ENCODE measurements at places on chromosomes 3 and 15. TPM values are rescaled to one million over a fixed set of nuclear protein-coding genes. Genes with fewer than 3 reads are reported as not detected.

DNA sequence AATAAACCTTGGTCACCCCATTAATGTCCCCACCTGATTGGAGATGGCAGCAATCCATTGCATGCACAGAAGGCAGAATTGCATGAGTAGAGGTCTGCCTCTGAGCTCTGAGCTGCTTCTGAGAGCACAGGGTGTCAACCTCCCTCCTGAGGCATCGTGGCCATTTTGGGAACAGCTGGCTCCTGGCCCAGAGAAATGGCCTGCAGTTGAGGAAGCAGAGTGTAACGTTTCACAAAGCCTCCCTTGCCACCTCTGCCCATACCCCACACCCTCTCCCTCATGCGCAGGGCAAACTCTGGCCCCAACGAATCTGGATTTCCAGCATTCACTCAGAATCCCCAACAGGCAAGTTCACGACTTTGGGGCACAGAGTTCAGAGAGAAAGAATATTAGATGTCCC lies 198.9 kb downstream of the ADAMTS9 start:
- no peak for DNase-seq

GRCh38 chr15:96184297-96184696 lies 146.2 kb upstream of the NR2F2 start:
- DNase-seq = no peak

- DNase-seq = no peak
Observed at GRCh38 chr3:11230125-11230524, 42.1 kb upstream of the ATG7 start.

DNA sequence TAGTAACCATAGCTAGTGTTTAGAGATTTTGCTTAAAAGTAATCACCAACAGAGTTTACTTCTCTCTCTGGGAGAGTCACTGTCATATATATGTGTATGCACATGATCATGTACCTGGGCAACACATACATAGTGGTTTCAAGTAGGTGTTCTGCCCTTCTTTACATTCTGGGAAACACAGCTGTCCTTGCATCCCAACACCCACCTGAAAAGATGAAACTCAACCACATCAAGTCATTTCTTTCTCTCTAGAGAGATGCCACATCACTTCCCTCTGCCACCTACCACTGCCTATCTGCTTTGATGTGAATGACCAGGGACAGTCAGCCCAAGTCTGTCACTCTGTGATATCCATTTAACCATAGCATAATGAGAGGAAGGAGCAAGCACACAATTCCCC lies 155.8 kb upstream of the GADL1 start:
- no peak for DNase-seq

DNA sequence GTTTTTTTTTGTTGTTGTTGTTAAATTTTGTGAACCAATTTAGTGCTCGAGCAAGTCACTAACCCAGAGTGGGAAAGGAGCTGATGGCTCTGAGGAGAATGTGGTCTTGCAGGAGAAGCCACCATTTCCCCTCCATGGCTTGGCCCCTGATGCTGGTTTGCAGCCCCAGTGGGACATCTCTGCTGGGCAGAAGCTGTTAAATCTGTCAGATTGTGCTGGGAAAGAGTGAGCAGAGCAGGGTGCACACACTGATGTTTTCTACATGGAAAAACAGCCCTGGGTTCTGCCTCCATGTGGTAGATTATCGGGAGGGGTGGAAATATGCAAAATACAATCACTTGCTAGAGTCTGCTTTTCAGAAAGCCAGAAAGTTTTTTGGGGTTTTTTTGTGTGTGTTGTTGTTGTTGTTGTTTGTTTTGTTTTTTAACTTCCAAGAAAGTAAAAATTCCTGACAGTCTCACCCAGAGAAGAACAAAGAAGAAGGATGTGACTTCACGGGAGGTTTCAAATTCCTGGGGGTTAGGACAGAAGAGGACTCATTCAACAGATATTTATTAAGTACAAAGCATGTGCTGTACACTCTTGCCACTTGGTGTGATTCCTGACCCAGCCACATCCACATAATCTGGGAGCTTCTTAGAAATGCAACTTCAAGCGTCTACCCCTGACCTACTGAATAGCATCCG lies 133.7 kb downstream of the FOXB1 start:
- no peak for DNase-seq

DNA sequence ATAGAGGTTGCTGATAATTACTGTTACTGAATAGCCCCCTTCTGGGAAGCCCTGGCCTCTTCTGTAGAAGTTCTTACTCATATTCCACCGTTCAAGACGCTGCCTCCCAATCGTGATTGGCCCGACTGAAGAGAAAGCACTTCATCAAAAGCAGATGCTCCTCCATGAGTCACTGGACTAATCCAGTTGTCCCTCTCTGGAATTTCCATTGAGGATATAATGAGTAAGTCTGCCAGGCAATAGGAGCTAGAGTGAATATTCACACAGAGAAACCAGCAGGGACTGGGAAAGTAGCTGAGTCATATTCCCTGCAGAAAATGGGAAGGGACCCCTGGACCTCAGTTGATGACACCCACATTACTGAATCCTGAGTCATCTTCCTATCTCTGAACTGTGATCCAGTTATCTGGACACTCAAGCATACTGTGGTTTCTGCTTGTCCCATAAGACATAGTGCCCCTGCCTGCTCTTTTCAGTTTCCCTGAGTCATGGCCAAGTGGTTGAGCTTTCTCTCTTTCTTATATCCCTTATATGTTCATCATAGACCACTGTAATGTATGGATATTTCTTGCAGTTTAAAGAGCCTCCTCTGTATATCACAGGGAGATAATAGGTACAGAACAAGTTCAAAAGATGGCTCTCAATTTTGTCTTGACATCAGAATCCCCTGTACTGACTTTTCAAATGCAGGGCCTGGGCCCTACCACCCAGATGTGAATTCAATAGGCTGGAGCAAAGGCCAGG lies 151.2 kb upstream of the CDIN1 start:
- peak; percentile 96 for DNase-seq

DNA sequence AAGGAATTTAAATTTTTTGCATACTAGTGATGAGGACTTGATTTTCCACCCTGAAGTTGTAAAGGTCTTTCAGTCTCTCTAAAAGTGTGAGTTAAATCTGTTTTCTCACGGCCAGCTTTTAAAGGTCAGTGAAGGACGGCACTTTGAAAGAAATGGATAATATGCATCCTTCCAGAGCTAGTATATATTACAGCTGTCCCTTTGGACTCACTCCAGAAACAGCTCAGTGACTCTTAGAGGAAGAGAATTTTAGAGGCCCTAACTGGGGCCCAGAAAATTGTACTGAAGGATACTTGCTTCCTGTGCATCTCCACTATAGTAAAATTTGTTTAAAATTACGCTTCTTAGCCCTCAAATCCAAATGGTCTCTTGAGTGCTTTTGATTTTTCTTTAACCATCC lies 41.6 kb downstream of the PIK3CA start:
- DNase-seq = no peak

DNA sequence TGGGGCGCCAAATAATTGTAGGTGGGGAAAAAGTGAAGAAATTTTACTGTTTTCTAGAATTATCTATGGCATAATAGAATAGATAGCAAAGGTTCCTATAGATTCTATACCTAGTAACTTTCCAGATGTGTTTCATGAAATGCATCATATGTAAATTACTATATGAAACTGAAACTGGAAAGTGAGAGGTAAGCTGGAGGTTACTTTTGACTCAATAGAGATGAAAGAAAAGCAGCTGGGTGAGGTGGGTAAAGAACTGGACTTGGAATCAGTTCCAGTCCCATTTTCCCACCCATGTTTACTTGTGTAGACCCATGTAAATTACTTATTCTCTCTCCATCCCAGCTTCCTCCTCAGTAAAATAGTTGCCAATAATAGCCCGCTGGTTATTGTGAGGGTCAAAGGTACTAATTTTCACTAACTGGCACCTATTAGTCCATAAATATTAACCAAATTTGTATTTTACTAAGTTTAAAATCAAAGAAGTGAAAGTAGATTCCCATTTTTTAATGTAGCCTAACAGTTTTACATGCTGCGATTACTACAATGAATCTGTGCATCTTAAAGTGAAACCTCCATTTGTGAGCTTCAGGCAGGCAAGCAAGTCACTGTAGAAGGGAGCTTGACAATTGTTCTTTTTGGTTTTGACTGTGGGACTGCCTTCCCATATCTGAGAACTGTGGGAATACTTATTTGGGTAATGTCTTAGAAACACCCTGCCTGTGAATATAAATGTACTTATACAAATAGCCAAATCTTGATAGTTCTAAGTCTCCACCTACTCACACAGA lies 312.1 kb downstream of the SLC9A9 start:
- DNase-seq = no peak

DNA sequence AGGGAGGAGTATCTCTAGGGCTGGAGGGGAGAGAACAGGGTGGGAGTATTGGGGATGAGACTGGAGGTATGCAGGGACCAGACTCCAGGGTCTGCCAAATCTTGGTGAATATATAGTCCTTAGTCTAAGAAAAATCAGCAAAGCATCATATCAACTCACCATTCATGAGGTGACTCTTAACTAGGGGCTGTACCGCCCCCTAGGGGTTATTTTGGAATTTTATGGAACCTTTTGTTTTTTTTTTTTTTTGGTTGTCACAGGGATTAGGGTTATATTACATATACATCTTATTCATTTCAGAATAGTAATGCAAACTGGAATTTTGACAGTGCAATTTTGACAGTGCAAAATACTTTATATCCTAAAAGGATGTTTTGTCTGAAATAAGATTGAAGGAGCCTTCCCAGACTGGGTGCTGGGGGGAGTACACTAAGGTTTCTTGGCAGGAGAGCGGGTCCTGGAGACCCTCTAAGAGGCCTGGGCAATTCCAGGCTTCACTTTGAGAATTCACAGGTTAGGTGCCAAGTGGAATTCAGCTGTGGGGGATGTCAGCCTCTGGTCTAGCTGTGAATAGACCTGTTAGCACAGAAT lies 7.5 kb downstream of the CMTM7 start:
- DNase-seq = no peak

DNA sequence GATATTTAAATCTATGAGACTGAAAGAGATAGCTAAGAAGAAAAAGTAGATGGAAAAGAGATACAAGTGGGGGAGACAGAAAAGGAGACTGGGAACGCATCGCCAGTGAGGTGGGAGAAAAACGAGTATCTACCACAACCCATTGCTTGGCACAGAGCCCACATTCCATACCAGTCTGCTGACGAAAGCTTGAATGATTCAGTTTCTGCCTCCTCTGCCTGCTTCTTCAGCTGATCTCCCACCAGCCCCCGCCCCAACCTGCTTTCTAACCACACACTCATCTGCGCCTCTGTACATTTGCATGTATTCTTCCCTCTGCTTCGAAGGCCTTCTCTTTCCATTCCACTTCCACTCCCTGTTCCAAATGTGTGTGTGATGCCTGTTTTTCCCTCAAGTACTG lies 188.1 kb downstream of the USP13 start:
- no peak for DNase-seq

- no peak for DNase-seq
Observed at GRCh38 chr3:159447841-159448240, 540.8 kb upstream of the IL12A start.

DNA sequence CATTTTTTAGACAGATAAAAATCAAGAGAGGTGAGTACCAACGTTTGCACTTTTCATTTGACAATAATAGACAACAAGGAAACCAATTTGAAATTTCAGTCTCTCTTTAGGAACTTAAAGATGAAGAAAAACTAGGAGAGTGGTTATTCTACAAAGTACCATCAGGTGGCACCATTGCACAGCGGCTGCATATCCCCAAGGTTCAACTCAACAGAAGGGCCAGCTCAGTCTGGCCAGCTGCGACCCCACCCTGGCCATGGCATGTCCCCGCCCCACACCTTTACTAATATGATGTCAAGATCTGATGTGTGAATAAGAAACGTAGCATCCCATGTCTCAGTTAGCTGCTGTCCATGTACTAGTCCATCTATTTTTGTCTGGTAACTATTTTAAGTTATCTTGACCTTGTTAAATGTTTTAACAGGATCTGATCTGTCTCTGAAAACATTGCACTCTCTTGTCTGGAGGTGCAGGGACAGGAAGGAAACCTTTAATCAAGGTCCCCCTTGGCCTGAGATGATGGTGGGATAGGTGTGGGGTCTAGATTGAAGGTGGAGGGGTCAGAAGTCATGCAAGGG lies 35.5 kb upstream of the CGNL1 start:
- DNase-seq = peak; percentile 56

GRCh38 chr3:148992027-148992634 lies 791 bp downstream of the GYG1 start:
- DNase-seq = no peak

DNA sequence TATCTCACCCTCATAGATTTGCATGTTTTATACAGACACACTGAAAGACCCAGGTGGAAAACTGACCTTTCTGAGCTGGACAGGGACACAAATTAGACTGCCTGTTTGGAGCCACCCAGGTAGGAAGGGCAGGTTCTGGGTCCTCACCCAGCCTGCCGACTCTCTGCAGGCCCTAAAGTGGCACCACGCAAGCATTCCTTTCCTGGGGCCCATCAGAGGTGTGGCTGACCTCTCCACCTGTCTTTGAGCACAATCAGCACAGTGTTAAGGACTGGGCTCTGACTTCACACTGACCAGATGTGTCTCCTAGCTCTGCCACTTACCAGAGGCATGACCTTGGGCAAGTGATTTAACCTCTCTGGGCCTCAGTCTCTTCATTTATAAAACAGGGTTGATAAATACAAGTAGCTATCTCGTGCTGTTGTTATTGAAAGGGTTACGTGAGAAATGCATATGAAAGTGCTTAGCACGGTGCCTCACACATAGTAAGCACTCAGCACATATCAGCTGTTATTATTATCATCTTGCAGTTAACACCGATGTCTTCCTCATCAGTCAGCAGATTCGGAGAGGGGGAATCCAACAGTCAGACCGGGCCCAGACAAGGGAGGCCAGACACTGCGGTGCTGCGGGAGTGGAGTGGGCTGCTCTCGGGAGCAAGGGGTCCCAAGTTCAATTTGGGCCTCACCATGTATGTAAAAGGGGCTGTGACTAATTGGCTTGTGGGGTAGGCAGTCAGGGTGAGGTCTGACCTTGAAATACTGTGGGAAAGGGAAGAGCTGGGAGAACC lies 2.0 kb upstream of the TBC1D2B start:
- no peak for DNase-seq

DNA sequence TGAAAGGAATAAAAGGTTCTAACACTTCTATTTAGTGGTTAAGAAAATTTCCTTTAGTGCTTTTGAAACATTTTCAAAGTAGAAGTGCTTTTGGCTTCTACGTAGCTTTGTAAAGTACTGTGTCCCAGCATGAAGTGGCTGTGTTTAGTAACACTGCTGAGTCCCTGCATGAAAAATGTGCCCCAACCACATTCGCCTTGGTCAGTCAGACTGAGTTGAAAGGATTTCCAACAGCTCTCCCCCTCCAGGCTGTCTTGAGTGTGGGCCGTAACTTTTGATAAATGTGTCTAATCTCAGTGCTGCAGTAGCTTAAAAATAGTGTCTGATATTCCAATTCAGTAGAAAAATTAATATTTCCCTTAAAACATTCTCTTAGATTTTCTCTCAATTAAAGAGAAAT lies 115.0 kb downstream of the NR1D2 start:
- DNase-seq = no peak

- DNase-seq = no peak
Observed at GRCh38 chr3:111414531-111414930, 127.5 kb upstream of the CD96 start.

PPP4R2 gene
- 72.5 TPM for total RNA-seq

BLOC1S6 gene
- total RNA-seq = 40.7 TPM

SAMD7 gene
- total RNA-seq = not detected

THSD4 gene
- 30.5 TPM for total RNA-seq

SLC12A1 gene
- not detected for total RNA-seq

CORO2B gene
- 2.8 TPM for total RNA-seq

CIB1 gene
- total RNA-seq = 92.7 TPM

SLC28A1 gene
- total RNA-seq = not detected

NMD3 gene
- 85.2 TPM for total RNA-seq

TMEM108 gene
- not detected for total RNA-seq

ZNF621 gene
- 23.5 TPM for total RNA-seq

TMEM212 gene
- total RNA-seq = not detected

FAM131A gene
- total RNA-seq = 17.8 TPM

TCAIM gene
- 18.4 TPM for total RNA-seq

CPNE4 gene
- not detected for total RNA-seq
